IMR-90 (cell line): ENCODE measurements at places on chromosomes 4 and X. TPM values are rescaled to one million over a fixed set of nuclear protein-coding genes. Genes with fewer than 3 reads are reported as not detected.

GRCh38 chrX:22365460-22365859, 92.7 kb downstream of the CBLL2 start:
- peak; percentile 91 for DNase-seq

DNA sequence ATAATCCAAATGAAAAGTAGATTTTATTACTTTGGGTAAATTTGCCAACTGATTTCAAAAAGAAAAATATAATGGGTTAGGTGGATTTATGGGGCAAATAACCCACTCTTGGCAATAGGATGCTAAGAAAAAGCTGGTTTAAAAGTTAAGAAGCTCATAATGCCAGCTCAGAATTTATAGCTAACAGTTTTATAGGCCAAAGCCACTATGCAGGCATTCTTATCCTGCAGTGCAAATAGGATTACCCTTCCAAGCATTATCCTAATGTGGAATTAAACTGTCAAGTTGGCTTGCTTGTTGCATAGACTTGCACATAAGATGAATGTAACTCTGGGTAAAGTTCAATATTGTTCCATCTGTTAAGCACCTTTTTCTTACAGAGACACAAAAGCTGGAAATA, 703.0 kb downstream of the PCDH18 start:
- DNase-seq = no peak

The ATP7A gene
- total RNA-seq = 21.1 and 22.4 TPM in 2 replicates

The MSL3 gene
- total RNA-seq = 21.3 and 22.2 TPM in 2 replicates

DNA sequence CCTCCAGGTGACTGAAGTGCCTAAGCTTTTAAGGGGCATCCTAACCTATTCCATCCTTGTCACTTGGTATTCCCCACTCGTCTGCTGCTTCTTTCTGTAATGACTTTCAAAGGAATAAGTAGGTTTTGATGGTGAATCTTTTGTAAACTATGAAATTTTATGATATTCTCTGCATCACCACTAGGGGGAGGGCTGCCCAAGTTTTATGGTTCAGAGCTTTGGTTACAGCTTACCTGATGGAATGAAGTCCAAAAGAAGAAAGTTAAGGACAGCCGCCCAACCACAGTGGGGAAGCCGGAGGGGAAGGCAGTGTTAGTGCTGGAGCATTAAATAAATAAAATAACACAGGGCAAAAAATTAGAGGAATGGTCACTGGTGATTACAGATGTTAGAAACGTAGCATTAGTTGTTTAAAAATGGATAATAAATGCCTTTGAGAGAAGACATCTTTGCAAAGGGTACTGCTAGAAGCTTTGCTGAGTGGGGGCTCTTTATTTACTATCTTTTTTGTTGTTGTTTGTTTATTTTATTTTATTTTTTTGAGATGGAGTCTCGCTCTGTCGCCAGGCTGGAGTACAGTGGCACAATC, 204.9 kb downstream of the GBA3 start:
- peak; percentile 5 for DNase-seq

GRCh38 chrX:1824855-1825254, 210.0 kb downstream of the ASMT start:
- DNase-seq = no peak

DNA sequence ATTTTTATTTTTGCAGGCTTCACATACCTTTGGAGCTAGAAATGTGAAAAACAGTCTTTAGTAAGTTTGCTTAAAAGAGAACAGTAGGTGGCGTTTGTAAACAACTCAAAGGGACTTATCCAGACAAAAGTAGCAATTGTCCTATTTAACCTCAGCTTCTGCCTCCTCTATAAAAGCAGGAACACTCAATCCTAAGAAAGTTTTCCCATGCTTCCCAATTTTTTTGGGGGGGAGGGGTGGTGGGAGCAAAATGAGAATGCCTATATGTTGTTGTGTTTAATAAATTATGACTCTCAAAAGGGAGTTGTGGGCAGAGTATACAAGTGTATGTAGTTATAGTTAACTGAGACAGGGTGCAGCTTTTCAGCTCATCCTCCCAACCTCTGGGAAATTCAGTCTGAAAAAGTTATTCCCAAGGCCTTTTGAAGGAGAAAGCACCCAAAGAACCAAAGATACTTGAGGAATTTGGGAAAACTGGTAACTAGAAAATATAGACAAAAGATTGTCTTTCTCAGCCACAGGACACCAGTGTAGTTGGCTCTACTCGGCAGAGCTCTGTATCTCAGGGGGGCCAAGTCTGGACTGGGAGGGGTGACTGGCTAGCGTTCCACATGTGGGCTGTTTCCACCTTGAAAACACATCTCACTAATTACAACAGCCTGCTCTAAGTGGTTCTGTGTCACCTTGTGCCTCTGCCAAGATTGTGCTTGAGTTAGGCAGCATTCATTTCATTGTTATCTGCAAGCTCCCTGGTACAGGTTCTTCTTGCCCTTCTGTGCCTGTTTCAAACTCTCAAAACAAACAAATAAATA, 2.8 kb downstream of the SFRP2 start:
- DNase-seq = peak; percentile 14

DNA sequence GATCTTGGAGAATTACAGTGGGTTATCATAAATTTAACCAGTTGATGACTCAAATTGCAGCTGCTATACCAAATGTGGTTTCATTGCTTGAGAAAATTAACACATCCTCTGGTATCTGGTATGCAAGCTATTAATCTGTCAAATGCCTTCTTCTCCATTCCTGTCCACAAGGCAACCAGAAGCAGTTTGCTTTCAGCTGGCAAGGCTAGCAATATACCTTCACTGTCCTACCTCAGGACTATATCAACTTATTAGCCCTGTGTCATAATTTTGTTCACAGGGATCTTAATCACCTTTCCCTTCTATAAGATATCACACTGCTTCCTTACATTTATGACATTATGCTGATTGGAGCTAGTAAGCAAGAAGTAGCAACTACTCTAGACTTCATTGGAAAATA, 110.0 kb upstream of the GPC3 start:
- no peak for DNase-seq

GRCh38 chr4:6470502-6471306, 1.7 kb downstream of the PPP2R2C start:
- peak; percentile 7 for DNase-seq

The GK2 gene
- total RNA-seq = not detected in 2 replicates
